ENCODE measurements at places on chromosomes 5 and 9.

GRCh38 chr5:54719384-54720283 is 202.1 kb downstream of the SNX18 start:
- peak; percentile 57 for DNase-seq

DNA sequence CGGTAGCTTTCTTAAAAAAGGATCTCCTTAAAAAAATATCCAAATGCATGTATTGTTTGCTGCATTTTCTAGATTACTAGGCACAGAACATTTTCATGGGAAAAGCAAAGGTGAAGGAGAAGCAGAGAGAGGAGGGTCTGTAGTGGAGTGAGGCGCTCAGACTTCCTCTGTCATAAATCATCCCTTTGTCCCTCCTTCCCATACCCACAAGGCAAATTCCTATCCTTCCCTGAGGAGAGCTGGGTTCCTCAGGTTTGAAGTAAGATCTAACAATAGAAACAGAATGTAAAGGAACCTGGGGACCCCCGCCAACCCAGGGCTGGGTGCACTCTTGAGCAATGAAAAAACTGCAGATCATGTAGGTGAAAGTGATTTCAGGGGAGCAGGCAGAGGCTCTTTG is 149.2 kb upstream of the ANKH start:
- DNase-seq: no peak

DNA sequence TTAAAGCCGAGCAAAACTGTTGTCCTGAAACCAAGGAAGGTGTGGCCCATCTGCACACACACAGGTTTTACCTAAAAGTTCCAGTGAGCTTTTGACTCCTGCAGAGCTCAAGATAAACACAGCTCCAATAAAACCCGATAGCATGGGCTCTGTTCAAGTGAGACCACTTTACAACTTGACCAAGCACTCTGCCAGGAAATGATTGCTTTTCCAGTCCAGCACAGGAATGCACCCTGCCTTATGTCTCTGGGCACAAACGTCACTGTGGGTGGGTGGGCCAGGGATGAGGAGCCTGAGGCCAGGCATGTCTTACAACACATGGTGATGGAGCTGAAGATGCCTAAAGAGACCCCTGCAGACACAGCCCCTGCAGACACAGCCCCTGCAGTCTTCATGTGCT is 115.3 kb downstream of the ROR2 start:
- no peak for DNase-seq

DNA sequence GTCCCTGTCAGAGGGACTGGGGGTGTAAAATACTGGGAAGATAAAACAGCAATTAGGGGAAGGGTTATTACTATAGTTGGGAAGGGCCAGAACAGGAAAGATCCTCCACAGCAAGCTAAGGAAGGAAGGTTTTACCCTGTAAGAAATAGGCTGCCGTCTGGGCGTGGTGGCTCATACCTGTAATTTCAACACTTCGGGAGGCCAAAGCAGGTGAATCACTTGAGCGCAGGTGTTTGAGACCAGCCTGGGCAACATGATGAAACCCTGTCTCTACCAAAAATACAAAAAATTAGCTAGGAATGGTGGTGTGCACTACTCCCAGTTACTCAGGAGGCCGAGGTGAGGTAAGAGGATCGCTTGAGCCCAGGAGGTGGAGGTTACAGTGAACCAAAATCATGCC is 165.1 kb upstream of the TLX3 start:
- DNase-seq: no peak

- DNase-seq: no peak
Observed at GRCh38 chr5:55411876-55412275, 104.1 kb downstream of the MTREX start.

DNA sequence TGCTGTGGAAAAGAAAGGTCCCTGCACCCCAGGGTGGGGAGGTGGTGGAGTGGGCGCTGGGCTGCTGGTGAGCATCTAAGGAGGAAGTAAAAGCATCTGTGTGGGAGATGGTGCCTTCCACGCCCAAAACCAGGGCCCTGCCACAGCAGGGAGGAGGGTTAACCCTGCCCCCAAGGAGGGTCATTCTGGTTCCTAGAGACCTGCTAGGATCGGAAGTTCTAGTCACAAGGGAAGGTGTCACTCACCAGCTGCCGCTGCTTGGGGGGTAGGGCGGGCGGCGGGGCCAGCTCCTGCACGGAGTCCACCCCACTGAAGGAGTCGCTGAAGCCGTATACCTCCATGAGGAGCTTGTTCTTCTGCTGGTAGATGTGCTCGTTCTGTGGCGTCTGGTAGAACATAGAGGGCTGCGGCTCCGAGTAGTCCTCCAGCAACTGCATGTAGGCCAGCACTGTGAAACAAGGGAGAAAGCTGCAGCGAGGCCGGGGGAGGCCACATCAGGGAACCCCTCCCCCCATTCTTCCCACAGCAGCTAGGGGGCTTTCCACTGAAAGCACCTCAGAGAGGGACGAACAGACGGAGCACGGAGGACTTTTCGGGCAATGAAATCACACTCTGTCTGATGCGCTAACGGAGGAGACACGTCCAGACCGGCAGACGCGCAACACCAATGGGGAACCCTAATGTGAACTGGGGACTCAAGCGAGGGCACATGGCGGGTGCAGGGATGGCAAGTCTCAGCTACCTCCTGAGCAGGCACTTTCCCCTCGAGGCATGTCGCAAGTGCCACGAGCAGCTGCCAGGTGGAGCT is 76.4 kb downstream of the PRRT1B start:
- DNase-seq: no peak

DNA sequence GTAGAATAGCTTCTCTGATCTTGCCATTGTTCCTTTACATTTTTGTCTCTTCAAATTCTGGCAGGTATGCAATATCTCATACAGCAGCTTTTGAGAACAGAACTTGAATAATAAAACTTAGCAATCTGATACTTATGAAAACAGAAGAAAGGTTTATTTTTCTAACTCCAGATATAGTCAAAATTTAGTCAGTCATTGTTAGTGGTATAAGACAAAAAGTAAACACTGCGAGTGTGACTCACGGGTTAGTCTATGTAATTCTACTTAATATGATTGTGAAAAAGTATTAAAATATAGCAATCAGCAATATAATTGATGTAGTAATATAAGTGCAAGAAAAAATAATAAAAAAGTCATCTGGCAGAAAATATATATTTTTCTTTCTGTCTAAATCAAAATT is 910.4 kb downstream of the DNAH5 start:
- no peak for DNase-seq

DNA sequence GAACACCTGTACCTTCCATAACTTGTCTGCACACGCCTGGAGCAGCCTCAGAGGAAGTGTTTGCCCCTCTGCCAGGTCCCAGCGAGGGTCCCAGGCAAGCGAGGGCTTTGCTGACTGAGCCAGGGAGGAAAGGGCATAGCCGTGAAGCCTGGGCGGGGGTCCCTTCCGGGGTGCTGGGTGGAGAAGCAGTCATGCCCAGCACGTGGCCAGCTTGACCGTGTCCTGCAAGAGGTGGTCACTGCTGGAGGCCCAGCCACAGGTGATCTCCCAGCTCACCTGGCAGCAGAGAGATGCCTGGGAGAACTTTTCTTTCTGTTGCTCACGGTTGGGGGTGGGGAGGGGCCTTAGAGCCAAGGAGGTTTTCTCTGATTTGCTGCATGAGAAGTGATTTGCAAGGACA is 195.3 kb downstream of the CACNA1B start:
- no peak for DNase-seq

DNA sequence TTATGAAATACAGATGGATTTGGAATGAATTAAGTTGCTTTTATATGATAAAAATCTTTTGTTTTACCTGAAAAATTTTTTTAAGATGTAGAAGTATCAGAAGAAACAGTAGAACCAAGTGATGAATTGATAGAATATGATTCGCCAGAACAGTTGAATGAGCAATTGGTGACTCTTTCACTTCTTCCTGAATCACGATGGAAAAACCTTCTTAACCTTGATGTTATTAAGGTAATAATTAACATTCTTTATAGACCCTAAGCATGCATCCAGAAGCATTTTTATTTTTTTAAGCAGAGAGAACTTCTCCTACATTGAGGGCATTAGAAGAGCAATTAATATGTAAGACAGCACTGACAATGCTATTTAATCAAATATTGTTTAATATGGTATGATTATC is 28.8 kb downstream of the WDR36 start:
- no peak for DNase-seq
